ENCODE measurements at places on chromosomes 1 and 21. TPM values are rescaled to one million over a fixed set of nuclear protein-coding genes. Genes with fewer than 3 reads are reported as not detected.

HSPA6 gene
- polyA plus RNA-seq = 2.6 TPM

MATN1 gene
- not detected for polyA plus RNA-seq

PSMB2 gene
- polyA plus RNA-seq = 78.0 TPM

CA6 gene
- polyA plus RNA-seq = not detected

COL6A1 gene
- 112 TPM for polyA plus RNA-seq

TMEM82 gene
- 25.4 TPM for polyA plus RNA-seq

DENND2C gene
- polyA plus RNA-seq = 0.88 TPM

ACTL8 gene
- polyA plus RNA-seq = not detected

RNU1-4 gene
- 26.8 TPM for polyA plus RNA-seq

NUAK2 gene
- polyA plus RNA-seq = 15.1 TPM

MX2 gene
- 4.3 TPM for polyA plus RNA-seq

ZFP69B gene
- 0.62 TPM for polyA plus RNA-seq

RNF186 gene
- 111 TPM for polyA plus RNA-seq

TINAGL1 gene
- polyA plus RNA-seq = 171 TPM

SELP gene
- 12.5 TPM for polyA plus RNA-seq

CRP gene
- not detected for polyA plus RNA-seq

KCNA3 gene
- polyA plus RNA-seq = not detected

KRTAP6-1 gene
- not detected for polyA plus RNA-seq

ATP8B2 gene
- 6.2 TPM for polyA plus RNA-seq

ITSN1 gene
- 8.1 TPM for polyA plus RNA-seq

CFHR1 gene
- 2.7 TPM for polyA plus RNA-seq

EPHB2 gene
- 3.0 TPM for polyA plus RNA-seq

GUCA2A gene
- not detected for polyA plus RNA-seq

ARHGAP30 gene
- polyA plus RNA-seq = 1.2 TPM

C1orf141 gene
- not detected for polyA plus RNA-seq

POU2F1 gene
- polyA plus RNA-seq = 1.9 TPM

DIRAS3 gene
- 13.2 TPM for polyA plus RNA-seq

ST6GALNAC5 gene
- polyA plus RNA-seq = 0.34 TPM

RGS18 gene
- polyA plus RNA-seq = 0.34 TPM

CRNN gene
- not detected for polyA plus RNA-seq

SMYD3 gene
- 23.3 TPM for polyA plus RNA-seq

CLCNKB gene
- 519 TPM for polyA plus RNA-seq

SLC5A9 gene
- polyA plus RNA-seq = 4.4 TPM

PRR9 gene
- not detected for polyA plus RNA-seq

LCE1F gene
- not detected for polyA plus RNA-seq

SAMSN1 gene
- 1.4 TPM for polyA plus RNA-seq

S100A6 gene
- polyA plus RNA-seq = 1,580 TPM

SLC9C2 gene
- 0.52 TPM for polyA plus RNA-seq

CFAP107 gene
- not detected for polyA plus RNA-seq

EIF2D gene
- 44.5 TPM for polyA plus RNA-seq

FUCA1 gene
- 88.3 TPM for polyA plus RNA-seq

RAB3B gene
- polyA plus RNA-seq = 0.60 TPM
